Activated CD4-positive, alpha-beta memory T cell treated with anti-CD3 and anti-CD28 coated beads, Interleukin-2, amount 10 ng/mL, durations not matched to agents 7 days and 5 days (primary cell): ENCODE measurements at places on chromosomes 4 and X. TPM values are rescaled to one million over a fixed set of nuclear protein-coding genes. Genes with fewer than 3 reads are reported as not detected.
A peak's percentile ranks its signal among the peaks of the same experiment; 100 is the strongest.

The ASMT gene
- total RNA-seq = 0.48 TPM

The SRPX gene
- 0.63 TPM for total RNA-seq

The SPP1 gene
- 0.20 TPM for total RNA-seq

The SMIM31 gene
- not detected for total RNA-seq

The SOWAHB gene
- not detected for total RNA-seq

- no peaks in the 10 kb centered on the region for H3K27me3 ChIP-seq
- H3K36me3 ChIP-seq = no peaks in the 10 kb centered on the region
- no peak overlapping the region for H3K27ac ChIP-seq
- no peak for DNase-seq
Observed at GRCh38 chr4:34861666-34862065, 1382.6 kb downstream of the ARAP2 start.

DNA sequence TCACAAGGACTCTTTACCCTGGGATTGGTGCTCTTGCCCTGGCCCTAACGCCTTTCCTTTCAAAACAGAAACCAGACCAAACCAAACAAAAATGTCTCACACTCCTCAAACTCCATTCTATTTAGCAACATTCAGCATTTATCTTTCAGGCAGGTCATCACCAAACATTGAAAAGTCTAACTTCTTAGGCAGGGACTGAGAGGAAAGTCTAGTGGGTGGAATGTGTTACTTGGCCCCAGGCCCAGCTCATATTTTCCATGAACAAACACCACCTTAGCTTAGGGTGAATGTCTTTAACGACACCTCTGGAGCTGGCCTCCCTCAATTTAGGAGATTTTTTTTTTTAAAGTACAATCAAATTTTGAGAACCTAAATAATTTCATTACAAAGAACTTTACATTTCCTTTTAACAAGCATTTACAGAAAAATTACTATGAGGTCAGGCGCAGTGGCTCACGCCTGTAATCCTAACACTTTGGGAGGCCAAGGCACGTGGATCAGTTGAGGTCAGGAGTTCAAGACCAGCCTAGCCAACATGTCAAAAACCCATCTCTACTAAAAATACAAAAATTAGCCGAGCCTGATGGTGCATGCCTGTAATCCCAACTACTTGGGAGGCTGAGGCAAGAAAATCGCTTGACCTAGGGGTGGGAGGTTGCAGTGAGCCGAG, 10.2 kb upstream of the N4BP2 start:
- DNase-seq = no peak
- peaks cover 4% of the 10 kb centered on the region for H3K4me1 ChIP-seq
- H3K27ac ChIP-seq = no peak overlapping the region
- H3K4me3 ChIP-seq = no peak overlapping the region
- no peaks in the 10 kb centered on the region for H3K27me3 ChIP-seq

DNA sequence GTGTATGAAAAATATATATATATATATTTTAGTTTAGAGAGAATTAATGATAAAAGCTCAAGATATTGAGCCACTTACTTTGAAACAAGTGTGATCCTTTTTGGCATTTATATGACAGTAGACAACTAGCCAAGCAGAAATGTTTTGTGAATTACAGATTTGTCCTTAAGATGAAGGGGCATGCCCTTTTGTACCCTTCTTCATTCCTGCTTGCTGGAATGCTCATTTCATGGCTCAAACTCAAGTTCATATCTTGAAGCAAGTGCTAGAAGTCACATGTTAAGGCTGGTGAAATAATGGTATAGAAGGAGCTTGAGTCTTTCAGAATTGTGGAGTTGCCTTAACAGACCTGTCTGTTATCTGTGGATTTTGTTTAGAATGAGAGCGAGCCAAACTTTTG, 203.0 kb downstream of the BMPR1B start:
- H3K4me3 ChIP-seq = no peak overlapping the region
- no peaks in the 10 kb centered on the region for H3K36me3 ChIP-seq
- no peak for DNase-seq
- H3K4me1 ChIP-seq = no peaks in the 10 kb centered on the region
- H3K27me3 ChIP-seq = no peaks in the 10 kb centered on the region
- no peak overlapping the region for H3K27ac ChIP-seq

DNA sequence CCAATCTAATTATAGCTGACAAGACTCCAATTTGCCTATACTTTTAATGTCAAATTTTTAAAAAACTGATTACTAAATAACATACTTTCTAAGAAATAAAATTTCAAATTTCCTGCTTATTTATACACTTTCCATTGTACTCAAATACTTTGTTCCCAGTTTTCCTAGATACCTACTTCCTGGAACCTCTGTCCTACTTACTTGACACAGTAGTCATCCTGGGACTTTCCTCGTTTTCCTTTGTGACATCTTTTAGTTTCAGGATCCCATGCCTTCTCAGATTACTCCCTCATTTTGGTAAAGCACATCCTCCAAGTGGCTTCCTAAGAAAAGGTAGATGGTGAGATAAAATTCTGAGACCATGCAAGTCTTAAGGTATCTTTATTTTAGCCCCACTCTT, 13.3 kb upstream of the FAM184B start:
- H3K27ac ChIP-seq = no peak overlapping the region
- peaks cover 8% of the 10 kb centered on the region for H3K4me1 ChIP-seq
- no peaks in the 10 kb centered on the region for H3K27me3 ChIP-seq
- DNase-seq = no peak
- peaks cover 35% of the 10 kb centered on the region for H3K36me3 ChIP-seq

DNA sequence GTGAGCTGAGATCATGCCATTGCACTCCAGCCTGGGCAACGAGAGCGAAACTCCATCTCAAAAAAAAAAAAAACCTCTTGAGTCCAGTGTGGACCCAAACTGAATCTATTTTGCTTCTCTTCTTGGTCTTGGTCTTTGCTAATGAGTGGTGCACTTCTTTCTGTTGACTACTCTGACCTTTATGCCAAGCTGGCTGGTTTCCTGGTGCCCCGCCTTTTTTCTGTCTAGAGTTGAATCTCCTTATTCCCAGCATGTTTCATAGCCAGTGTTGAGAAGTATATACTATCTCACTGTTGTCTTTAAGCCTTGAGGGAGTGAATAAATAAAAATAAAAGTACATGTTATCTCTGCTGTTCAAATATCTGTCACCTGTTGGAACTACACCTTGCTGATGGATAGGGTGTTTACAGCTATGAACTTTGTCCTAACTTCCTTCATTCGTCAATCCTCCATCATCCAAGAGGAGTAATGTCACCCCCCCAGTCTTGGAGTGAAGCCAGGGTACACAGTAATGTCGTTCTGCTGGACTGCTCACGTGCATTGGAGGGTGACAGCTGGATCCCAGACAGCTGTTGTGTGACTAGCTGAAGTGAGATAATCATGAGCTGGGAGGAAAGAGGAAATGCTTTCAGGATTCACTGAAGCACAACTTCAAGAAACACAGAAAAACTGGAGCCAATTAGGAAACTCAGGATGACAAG, 99.3 kb upstream of the PRKG2 start:
- H3K4me3 ChIP-seq = no peak overlapping the region
- H3K27ac ChIP-seq = no peak overlapping the region
- H3K4me1 ChIP-seq = no peaks in the 10 kb centered on the region
- DNase-seq = no peak
- H3K27me3 ChIP-seq = no peaks in the 10 kb centered on the region

- H3K27ac ChIP-seq = no peak overlapping the region
- no peak overlapping the region for H3K4me3 ChIP-seq
- no peaks in the 10 kb centered on the region for H3K27me3 ChIP-seq
- no peak for DNase-seq
Observed at GRCh38 chr4:104749062-104749461, 254.4 kb upstream of the CXXC4 start.

DNA sequence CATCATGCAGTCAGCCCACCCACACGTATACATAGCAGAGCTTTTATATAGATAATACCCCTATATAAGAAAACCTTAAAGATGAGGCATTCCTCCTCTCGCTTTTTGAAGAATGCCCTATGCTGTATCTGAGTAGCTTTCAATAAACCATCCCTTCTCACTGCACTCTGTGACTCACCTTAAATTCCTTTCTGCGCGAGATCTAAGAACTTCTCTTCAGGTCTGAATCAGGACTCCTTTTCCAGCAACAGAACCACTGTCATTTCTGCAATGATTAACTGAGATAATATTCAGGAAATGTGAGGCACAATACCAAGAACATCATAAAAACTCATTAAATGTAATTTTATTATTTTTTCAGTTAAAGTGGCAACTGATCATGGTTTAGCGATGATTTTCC, 76.4 kb upstream of the DCLK2 start:
- no peak overlapping the region for H3K27ac ChIP-seq
- no peaks in the 10 kb centered on the region for H3K36me3 ChIP-seq
- no peak for DNase-seq
- H3K27me3 ChIP-seq = peaks cover 13% of the 10 kb centered on the region

DNA sequence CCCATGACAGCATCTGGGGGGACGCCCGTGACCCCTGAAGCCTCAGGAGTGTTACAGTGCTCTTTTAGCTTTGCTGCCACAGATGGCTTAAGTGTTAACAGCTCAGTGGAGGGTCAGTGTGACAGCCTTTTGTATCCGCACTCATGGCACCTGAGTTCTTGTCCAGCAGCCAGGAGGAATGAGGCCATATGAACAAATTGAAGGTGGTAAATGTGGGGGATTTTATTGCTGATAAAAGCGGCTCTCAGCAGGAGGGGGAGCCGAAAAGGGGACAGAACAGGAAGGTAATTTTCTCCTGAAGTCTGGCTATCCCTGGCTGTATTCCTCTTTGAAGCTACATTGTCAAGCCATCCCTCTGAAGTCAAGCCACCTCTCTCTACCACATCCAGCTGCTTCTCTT, 441.0 kb downstream of the RAPGEF2 start:
- no peaks in the 10 kb centered on the region for H3K4me1 ChIP-seq
- H3K36me3 ChIP-seq = no peaks in the 10 kb centered on the region
- no peak overlapping the region for H3K4me3 ChIP-seq
- no peaks in the 10 kb centered on the region for H3K27me3 ChIP-seq
- no peak overlapping the region for H3K27ac ChIP-seq

GRCh38 chr4:37978248-37978924, 18.2 kb downstream of the PTTG2 start:
- H3K36me3 ChIP-seq = no peaks in the 10 kb centered on the region
- H3K4me3 ChIP-seq = peak overlapping the region; percentile 77
- H3K27me3 ChIP-seq = no peaks in the 10 kb centered on the region
- peak; percentile 33 for DNase-seq
- H3K4me1 ChIP-seq = peaks cover 26% of the 10 kb centered on the region

DNA sequence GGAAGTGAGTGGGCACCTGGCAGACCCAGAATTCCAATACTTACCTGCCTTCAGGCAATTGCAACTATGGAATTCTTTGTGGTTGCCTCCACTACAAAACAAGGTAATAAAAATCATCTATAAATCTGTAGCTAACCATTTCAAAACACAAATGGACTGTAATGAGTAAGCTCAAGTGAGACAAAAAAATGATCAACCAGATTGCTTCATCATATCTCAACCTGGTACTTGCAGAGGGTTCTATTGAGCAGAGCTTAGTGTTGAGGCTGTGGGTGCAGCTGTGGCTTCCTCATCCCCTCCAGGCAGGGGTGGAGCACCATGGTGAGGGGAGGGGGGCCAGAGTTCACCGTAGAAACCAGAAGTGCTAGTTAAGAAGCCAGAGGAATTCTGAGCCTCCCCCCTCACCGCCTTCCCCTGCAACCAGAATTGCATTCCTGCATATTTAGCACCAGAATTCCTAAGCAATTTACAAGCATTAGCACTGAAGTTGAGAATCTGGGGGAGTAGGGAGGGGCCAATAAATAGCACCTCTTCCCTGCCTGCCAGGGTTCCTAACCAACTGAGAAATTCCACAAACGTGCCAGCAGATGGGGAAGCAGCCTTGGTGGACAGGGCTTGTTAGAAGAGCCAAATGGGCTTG, 11.5 kb downstream of the CTAG1A start:
- H3K4me1 ChIP-seq = peaks cover 12% of the 10 kb centered on the region
- no peak overlapping the region for H3K4me3 ChIP-seq
- peaks cover 12% of the 10 kb centered on the region for H3K27me3 ChIP-seq
- peaks cover 4% of the 10 kb centered on the region for H3K36me3 ChIP-seq
- DNase-seq = no peak

DNA sequence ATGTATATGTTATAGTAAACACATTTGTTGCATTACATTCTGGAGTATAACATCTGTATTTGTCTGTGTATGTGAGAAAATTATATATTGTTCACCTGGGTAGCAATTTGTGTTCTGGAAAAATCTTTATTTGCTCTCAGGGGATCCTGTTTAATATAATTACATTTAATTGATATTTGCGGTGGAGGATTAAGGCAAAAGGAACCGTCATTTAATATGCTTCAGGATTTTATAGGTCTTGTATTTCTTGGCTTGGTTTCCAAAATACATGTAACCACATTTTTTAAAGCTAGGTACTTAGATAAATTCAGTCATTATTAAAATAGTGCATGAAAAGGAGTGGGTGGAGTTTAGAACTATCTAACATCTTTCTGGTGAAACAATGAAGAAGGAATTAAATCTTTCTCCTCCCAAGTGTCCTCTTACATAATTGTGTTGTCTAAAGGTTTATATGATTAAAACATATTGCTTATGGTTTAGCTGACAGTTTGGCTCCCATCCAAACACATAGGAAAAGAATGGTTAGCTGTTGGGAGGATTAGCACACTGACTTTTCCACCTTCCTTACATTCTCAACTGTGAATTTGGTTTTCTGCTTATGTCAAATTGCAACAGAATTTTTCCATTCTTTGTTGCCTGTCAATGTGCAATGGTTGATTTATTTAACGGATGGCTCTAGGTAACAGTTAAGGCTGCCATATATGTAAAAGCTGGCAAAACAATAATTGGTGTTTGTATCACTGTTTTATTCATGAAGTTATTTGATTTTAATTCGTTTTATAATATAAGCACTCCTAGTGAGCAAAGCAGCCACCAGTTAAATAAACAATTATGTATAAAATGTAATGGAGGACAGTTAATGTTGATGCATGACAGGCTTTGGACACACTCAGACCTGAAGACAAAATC, 250.8 kb upstream of the SFRP2 start:
- no peaks in the 10 kb centered on the region for H3K36me3 ChIP-seq
- no peak for DNase-seq
- no peak overlapping the region for H3K4me3 ChIP-seq
- no peaks in the 10 kb centered on the region for H3K27me3 ChIP-seq
- H3K27ac ChIP-seq = no peak overlapping the region

GRCh38 chr4:115720611-115721010, 607.2 kb upstream of the NDST4 start:
- H3K4me3 ChIP-seq = no peak overlapping the region
- no peak overlapping the region for H3K27ac ChIP-seq
- no peaks in the 10 kb centered on the region for H3K4me1 ChIP-seq
